Naive thymus-derived CD8-positive, alpha-beta T cell (primary cell): ENCODE measurements at places on chromosomes 7 and 10.
A peak's percentile ranks its signal among the peaks of the same experiment; 100 is the strongest.

DNA sequence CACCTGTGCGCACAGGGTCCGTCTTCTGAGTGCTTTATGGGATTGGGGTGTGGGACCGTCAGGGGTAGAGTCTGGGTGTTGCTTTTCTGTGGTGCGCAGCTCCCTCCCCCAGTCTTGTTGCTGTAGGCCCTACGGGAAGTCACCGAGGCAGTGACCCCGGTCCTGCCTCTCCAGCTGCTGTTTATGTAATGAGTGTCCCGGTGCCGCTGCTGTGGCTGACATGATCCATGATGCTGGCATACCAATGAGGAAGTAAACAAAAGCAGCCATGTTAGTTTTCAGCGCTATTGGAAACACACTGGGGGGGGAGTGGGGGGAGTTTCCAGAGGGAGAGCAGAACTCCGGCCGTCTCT is 1.1 kb downstream of the TRIM8 start:
- H3K27me3 ChIP-seq, result no peaks in the 10 kb centered on the region
- peak; percentile 36 for DNase-seq
- H3K36me3 ChIP-seq, result peaks cover 3% of the 10 kb centered on the region
- H3K4me1 ChIP-seq, result peaks cover 51% of the 10 kb centered on the region
- H3K27ac ChIP-seq, result peak overlapping the region; percentile 98

DNA sequence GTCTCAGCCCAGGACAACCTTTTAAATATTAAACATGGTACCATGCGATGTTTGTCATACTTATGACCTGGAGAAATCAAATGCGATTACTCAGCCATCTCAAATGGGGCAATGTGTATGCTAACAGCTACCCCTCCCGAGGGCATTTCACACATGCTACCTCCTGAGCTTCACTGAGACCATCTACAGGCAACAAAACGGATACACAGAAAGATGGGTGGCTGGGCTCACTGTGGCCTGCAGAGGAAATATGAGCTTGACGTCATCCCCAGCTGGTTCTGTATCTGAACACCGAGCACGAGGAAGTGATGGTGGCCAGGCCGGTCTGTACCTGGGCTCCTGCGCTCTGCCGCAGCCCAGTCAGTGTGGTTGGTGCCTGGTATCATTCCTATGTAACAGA is 374.3 kb downstream of the RPS24 start:
- H3K27me3 ChIP-seq, result peaks cover 30% of the 10 kb centered on the region
- peaks cover 9% of the 10 kb centered on the region for H3K4me1 ChIP-seq
- no peak for DNase-seq
- H3K36me3 ChIP-seq, result no peaks in the 10 kb centered on the region
- H3K27ac ChIP-seq, result no peak overlapping the region

DNA sequence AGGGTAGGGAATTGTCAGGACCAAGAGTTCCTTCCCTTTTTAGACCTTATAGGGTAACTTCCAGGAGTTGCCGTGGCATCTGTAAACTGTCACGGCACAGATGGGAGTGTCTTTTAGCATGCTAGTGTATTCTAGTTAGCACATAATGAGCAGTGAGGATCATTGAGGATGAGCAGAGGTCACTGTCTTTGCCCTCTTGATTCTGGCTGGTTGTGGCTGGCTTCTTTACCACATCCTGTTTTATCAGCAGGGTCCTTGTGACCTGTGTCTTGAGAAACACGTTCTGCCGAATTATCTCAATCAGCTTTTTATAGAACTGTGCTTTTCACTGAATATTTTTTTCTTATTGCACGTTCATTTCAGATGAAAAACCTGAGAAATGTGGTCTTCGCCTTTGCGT is 41.5 kb downstream of the MINPP1 start:
- H3K27me3 ChIP-seq, result no peaks in the 10 kb centered on the region
- H3K4me3 ChIP-seq, result no peak overlapping the region
- DNase-seq, result no peak
- peaks cover 13% of the 10 kb centered on the region for H3K4me1 ChIP-seq
- no peak overlapping the region for H3K27ac ChIP-seq
- H3K36me3 ChIP-seq, result peaks cover 47% of the 10 kb centered on the region

DNA sequence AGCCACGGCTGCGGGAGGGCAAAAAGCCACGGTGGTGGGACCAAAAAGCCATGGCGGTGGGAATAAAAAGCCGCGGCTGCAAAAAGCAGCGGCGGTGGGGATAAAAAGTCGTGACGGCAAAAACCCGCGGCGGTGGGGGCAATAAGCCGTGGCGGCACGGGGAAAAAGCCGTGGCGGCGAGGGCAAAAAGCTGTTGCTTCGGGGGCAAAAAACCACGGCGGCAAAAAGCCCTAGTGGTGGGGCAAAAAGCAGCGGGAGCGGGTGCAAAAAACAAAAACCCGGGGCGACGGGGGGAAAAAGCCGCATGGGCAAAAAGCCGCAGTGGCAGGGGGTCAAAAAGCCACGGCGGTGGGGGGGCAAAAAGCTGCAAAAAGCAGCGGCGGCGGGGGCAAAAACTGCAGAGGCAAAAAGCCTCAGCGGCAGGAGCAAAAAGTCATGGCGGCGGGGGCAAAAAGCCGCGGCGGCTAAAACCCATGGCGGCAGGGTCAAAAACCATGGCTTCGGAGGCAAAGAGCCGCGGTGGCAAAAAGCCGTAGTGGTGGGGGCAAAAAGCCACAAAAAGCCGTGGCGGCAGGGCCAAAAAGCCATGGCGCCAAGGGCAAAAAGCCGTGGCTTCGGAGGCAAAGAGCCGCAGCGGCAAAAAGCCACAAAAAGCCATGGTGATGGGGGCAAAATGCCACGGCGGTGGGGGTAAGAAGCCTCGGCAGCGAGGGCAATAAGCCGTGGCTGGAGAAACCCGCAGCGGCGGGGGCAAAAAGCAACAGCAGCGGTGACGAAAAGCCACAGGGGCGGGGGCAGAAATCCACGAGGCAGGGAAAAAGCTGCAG is 525.8 kb downstream of the ZNF33B start:
- no peaks in the 10 kb centered on the region for H3K4me1 ChIP-seq
- no peak overlapping the region for H3K27ac ChIP-seq
- no peaks in the 10 kb centered on the region for H3K27me3 ChIP-seq
- peaks cover 5% of the 10 kb centered on the region for H3K36me3 ChIP-seq
- no peak for DNase-seq

GRCh38 chr10:3415878-3416605 is 243.5 kb upstream of the PITRM1 start:
- H3K4me3 ChIP-seq, result no peak overlapping the region
- H3K36me3 ChIP-seq, result no peaks in the 10 kb centered on the region
- DNase-seq, result no peak
- no peak overlapping the region for H3K27ac ChIP-seq
- H3K27me3 ChIP-seq, result peaks cover 15% of the 10 kb centered on the region

DNA sequence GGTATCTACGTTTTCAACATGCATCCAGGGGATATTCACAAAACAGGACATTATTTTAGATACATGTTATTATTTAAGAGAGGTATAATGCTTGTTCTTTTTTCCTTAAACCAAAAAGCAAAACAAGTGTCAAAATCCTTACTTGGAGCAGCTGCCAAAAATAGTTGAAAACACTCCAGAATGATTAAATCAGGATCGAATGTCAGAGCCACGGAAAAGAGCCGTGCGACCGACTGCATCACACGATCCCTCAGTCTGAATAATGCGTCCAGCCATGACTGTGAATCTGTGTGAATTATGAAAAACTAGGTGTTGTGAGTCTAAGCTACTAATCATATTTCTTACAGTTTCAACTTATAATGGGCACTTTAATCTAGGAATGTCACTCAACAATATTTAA is 126.0 kb downstream of the PARD3 start:
- no peaks in the 10 kb centered on the region for H3K4me1 ChIP-seq
- H3K27me3 ChIP-seq, result no peaks in the 10 kb centered on the region
- no peaks in the 10 kb centered on the region for H3K36me3 ChIP-seq
- no peak overlapping the region for H3K27ac ChIP-seq
- no peak for DNase-seq

DNA sequence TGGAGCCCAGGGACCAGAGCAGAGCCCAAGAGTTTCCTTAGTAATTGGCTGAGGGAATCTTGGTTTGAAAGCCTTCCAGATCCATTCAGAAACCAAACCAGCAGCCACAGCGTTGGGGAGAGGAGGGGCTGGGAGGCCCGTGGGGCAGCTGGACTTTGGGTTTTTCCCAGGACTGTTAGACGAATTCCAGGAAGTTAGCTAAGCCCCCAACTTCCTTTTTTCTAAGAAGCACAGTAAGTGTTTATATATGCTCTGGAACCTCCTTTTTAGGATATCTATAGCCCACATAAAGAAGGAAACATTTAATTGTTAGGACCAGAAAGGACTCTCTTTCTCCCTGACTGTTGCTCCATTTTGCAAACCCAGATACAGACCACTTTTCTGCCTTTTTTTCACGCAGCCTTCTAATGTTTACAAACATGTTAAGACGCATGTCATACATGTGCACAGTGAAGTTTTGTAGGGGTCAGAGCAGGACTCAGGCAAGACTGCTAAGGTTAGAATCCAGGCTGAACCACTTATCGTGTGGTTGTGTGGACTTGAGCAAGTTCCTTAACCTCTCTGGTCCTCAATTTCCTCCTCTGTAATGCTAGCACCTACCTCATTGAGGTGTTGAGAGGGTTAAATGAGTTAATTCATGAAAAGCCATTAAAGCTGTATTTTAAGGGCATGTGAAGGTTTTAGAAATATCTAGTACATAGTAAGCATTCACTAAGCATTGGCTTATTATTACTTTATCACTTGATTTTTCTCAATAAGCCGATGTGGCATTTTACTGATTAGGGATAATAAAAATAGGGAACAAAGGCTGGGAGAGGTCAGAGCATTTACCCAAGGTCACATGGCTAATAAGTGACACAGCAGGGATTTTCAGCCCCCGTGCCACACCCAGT is 42.4 kb downstream of the TBATA start:
- no peaks in the 10 kb centered on the region for H3K27me3 ChIP-seq
- DNase-seq, result no peak
- H3K4me1 ChIP-seq, result peaks cover 14% of the 10 kb centered on the region
- no peak overlapping the region for H3K4me3 ChIP-seq

DNA sequence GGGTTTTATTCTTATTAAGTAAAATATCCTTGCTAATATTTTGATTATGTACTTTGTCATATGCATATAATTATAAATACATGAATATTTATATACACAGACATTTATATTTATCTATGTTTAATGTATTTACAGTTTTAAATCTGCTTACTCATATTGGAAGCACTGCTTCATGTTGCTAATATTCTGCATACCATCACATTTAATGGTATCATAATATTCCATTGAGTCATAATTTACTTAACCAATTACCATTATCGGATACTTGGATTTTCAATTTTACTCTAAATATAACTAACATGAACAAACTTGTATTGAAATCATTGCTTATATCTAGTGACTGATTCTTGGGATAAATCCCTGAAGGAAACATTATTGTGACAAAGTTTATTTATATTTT is 155.2 kb downstream of the MBL2 start:
- H3K27ac ChIP-seq, result no peak overlapping the region
- H3K27me3 ChIP-seq, result no peaks in the 10 kb centered on the region
- no peak overlapping the region for H3K4me3 ChIP-seq

GRCh38 chr7:77697535-77697831 is 1.2 kb downstream of the RSBN1L start:
- H3K36me3 ChIP-seq, result peaks cover 6% of the 10 kb centered on the region
- H3K4me3 ChIP-seq, result peak overlapping the region; percentile 90
- DNase-seq, result no peak
- H3K27ac ChIP-seq, result peak overlapping the region; percentile 95
- H3K4me1 ChIP-seq, result peaks cover 72% of the 10 kb centered on the region
- no peaks in the 10 kb centered on the region for H3K27me3 ChIP-seq

DNA sequence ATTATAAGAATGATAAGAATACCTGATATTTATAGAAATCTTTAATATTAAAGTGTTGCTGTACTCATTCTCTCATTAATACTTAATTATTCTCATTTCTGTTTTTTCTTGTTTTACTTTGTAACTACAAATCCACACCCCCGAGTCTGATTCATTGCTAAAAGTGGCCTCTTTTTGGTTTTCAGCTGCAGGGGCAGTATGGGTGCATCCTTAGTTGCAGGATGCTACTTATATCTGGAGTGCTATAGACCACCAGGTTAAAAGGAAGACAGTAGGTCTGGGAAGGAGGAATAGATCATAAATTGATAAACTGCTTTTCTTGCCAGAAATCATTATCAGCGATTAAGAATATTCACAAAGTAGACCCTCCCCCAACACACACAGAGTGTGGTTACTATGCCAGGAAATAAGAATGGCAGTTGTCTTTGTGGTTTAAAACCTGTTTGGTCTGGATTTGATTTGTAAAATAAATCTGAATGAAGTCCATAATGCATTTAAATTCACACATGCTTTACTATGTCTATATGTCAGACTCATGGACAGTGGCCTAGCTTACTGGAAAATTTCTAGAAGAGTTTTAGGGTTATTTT is 96.5 kb downstream of the NRF1 start:
- no peak overlapping the region for H3K4me3 ChIP-seq
- DNase-seq, result no peak
- H3K27me3 ChIP-seq, result no peaks in the 10 kb centered on the region
- H3K4me1 ChIP-seq, result peaks cover 18% of the 10 kb centered on the region

- peaks cover 12% of the 10 kb centered on the region for H3K27me3 ChIP-seq
- DNase-seq, result no peak
- no peaks in the 10 kb centered on the region for H3K4me1 ChIP-seq
- no peak overlapping the region for H3K27ac ChIP-seq
Measured at GRCh38 chr7:104397442-104397841, 69.0 kb downstream of the LHFPL3 start.

GRCh38 chr10:49556723-49557122 is 17.8 kb upstream of the ERCC6 start:
- peaks cover 28% of the 10 kb centered on the region for H3K27me3 ChIP-seq
- H3K36me3 ChIP-seq, result no peaks in the 10 kb centered on the region
- H3K4me1 ChIP-seq, result no peaks in the 10 kb centered on the region
- no peak for DNase-seq
- H3K27ac ChIP-seq, result peak overlapping the region; percentile 19

DNA sequence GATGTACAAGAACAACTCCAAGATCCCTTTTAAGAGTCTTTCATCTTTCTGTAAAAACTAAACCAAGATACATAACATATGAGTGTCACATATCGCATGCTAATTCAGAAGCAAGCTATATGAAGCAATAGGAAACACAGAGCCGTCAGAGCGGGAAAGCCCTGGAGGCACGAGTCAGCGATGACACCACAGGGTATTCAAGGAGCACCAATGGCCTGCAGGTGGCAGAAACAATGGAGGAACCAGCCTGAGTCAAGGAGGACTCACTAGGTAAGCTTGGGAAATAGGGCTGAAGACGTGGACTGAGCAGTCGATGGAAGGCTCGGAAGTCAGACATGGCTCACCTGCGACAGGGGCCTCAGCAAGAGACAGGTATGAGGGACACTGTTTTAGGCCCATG is 214.4 kb downstream of the FAM107B start:
- peak overlapping the region; percentile 88 for H3K4me3 ChIP-seq
- peaks cover 4% of the 10 kb centered on the region for H3K36me3 ChIP-seq
- DNase-seq, result no peak
- H3K4me1 ChIP-seq, result peaks cover 97% of the 10 kb centered on the region
- peak overlapping the region; percentile 97 for H3K27ac ChIP-seq

- no peaks in the 10 kb centered on the region for H3K36me3 ChIP-seq
- no peak within 1 kb of the TSS for H3K4me3 ChIP-seq
- no peak within 1 kb of the TSS for H3K27ac ChIP-seq
- H3K4me1 ChIP-seq, result peaks cover 6% of the 10 kb centered on the region
- peaks cover 29% of the 10 kb centered on the region for H3K27me3 ChIP-seq
Measured at GRCh38 chr10:126904818-126905701, at the start of gene DOCK1. Gene DOCK1, plus strand, starts transcription at chr10:126905428. Its CDS starts 90 bp downstream, at chr10:126905518.

- H3K27ac ChIP-seq, result no peak overlapping the region
- no peak overlapping the region for H3K4me3 ChIP-seq
- no peak for DNase-seq
- peaks cover 60% of the 10 kb centered on the region for H3K27me3 ChIP-seq
- peaks cover 4% of the 10 kb centered on the region for H3K4me1 ChIP-seq
- no peaks in the 10 kb centered on the region for H3K36me3 ChIP-seq
Measured at GRCh38 chr10:122264931-122265330, 6.2 kb upstream of the BTBD16 start.

GRCh38 chr7:158394936-158395335 is 192.7 kb downstream of the PTPRN2 start:
- H3K4me3 ChIP-seq, result no peak overlapping the region
- H3K4me1 ChIP-seq, result no peaks in the 10 kb centered on the region
- peaks cover 2% of the 10 kb centered on the region for H3K27me3 ChIP-seq
- no peak overlapping the region for H3K27ac ChIP-seq
- DNase-seq, result peak; percentile 32
- no peaks in the 10 kb centered on the region for H3K36me3 ChIP-seq
